Esophagus squamous epithelium (tissue), 5 donors: ENCODE measurements at places on chromosomes 6 and 20.

DNA sequence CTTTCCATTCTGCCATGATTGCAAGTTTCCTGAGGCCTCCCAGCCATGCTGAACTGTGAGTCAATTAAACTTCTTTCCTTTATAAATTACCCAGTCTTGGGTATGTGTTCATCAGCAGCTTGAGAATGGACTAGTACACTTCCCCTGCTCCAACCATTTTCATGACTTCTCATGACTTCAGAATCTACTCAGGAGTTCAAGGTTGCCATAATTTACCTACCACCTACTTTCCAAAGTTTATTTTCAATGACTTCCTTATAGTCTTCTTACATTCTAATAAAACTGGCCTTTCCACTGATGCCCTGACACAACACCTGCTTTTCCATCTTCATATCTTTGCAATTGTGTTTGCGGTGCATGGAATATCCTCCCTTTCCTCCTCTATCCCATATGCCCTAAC, 31.2 kb upstream of the PKIB start:
- DNase-seq = no peak

- DNase-seq = no peak
These were observed 31.9 kb downstream of the PLCG1 start for GRCh38 chr20:41169162-41169690.

DNA sequence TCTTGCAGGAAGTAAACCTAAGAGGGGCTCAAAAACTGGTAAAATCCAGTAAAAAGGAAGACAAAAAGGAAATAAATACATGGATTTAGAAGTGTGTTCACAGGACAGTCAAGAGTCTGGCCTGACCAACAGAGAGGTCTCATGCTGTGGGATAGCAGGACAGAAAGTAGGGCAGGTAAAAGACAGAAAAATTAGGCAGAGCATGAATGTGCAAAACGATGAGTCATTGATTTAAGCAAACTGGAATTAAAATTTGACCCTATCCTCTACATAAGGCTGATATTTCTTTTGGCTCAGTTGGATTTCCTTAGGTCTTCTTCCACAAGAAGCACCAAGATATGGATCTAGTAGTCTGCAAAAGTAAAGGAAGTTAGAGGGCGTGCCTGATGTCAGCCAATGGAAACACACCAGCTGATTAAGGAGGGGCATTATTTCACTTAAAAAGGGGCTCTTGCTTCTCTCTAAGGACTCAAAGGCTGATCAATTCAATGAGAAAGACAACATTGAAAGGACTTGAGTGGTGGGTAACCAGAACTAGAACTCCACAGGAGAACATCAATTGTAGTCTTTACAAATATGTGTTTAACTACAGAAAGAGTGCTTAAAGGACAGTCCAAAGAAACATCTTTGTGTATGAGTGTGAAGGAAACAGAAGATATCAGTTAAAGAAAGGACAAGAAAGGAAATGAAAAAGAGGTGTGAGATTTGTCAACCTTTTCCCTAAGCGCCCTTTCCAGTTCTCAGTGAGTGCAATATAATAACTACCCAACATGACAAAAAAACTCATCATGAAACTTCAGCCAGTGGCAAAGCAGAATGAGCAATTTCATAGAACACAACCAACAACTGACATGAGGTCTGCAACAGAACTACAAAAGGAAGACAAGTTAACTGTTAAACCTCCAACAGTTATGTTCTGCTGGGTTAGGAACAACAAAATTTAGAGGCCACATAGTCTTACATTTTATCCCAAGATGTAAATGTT, 19.4 kb upstream of the MYB start:
- no peak for DNase-seq

- DNase-seq = no peak
These were observed 12.3 kb upstream of the CBFA2T2 start for GRCh38 chr20:33477386-33478234.

DNA sequence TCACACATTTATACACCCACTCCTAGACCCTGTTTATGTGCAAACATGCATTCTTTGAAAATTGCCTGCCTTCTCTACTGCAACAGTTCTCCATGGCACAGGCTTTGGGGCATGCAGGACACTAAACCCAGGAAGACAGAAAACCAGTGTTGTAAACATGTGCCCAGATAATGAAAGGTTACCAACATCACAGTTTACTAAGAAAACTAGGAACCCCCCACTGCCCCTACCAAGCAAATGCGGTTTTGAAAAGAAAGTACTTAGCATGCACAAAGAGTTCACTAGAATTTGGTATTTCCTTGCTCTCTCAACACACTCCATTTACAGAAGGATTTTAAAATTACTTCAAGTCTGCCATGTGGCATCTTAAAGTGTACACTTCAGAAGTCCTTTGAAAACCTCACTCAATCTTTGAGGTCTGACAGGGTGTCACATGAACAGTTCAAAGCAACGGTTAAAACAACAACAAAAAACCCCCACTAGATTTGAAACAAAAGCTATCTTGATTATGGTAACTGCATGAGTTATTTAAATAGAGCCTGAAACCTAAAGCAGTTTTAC, 245.0 kb downstream of the GMPR start:
- no peak for DNase-seq
